ENCODE measurements at places on chromosomes 1 and 21. TPM values are rescaled to one million over a fixed set of nuclear protein-coding genes. Genes with fewer than 3 reads are reported as not detected.

Gene NPR1
- total RNA-seq, result 0.25 TPM

Gene LDLRAP1
- 23.6 TPM for total RNA-seq

Gene LCE2C
- total RNA-seq, result not detected

Gene OR2T29
- not detected for total RNA-seq

Gene KLHDC8A
- not detected for total RNA-seq

Gene SPRR2G
- total RNA-seq, result not detected

Gene SNAPIN
- 50.2 TPM for total RNA-seq

Gene KRTAP13-2
- total RNA-seq, result not detected

Gene WLS
- total RNA-seq, result 26.7 TPM

Gene ST6GALNAC3
- total RNA-seq, result not detected

Gene LIN28A
- not detected for total RNA-seq

Gene HSF2BP
- total RNA-seq, result 4.8 TPM

All from GM23248 (cell line).